8988T (cell line): ENCODE measurements at places on chromosomes 6 and 20.

GRCh38 chr6:82980086-82980485 is 85.6 kb downstream of the UBE3D start:
- DNase-seq = no peak

GRCh38 chr20:46913329-46914044 is 18.8 kb downstream of the EYA2 start:
- no peak for DNase-seq

DNA sequence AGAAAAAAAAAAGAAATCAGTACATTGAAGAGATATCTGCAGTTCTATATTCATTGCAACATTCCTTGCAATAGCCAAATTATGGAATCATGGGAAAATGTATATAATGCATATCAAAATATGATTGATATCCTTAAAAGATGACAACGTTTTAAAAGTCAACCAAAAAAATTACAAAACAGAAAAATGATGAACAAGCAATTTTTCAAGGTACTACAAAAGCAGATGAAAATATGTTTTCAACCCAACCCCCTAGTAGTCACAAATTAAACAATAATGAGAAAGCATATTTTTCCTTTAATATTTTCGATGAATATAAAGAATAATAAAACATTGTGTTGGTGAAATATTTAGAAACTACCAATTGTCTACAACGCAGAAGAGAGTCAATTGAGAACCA is 497.6 kb downstream of the MEI4 start:
- no peak for DNase-seq

DNA sequence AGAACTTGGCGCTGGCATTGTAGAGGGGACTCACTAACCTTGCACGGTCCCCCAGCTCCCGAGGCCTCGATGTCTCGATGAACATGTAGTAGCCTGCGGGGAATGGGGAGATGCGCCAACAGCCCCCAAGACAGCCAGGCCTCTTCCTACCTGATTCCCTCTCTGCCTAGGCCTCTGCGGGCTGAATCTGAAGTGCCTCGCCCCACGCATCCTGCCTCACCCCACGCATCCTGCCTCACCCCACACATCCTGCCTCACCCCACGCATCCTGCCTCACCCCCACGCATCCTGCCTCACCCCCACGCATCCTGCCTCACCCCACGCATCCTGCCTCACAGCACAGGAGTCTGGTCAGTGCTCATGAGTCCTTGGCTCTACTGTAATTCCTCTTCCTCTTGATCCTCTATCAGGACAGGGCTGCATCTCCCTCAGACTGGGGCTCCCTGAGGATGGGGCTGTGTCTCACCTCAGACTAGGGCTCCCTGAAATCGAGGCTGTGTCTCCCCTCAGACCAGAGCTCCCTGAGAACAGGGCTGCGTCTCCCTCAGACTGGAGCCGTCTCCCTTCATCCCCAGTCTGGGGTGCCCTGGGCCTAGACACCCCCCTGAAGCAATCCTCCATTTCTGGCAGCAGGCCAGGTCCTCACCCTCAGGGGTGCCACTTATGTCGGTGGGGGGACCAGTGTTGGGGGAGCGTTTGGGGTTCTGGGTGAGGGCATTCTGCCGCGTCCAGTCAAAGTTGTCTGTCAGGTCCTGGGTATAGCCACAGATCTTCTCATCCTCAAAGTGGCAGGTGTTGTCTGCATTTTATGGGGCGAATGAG is 53.6 kb downstream of the MDGA1 start:
- no peak for DNase-seq

DNA sequence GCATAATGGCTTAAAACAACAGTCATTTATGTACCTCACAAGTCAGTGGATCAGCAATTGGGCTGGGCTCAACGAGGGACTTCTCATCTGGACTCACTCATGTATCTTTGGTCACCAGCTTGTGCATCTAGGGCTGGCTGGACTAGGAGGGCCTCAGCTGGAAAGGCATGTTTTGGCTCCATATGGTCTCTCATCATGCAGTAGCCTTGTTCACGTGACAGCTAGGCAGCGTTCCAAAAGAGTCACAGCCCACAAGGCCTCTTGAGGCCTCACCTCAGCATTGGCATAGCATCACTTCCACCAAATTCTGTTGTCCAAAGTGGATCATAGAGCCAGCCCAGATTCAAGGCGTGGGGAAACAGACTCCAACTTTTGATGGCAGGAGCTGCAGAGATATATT is 110.1 kb downstream of the MAFB start:
- no peak for DNase-seq

DNA sequence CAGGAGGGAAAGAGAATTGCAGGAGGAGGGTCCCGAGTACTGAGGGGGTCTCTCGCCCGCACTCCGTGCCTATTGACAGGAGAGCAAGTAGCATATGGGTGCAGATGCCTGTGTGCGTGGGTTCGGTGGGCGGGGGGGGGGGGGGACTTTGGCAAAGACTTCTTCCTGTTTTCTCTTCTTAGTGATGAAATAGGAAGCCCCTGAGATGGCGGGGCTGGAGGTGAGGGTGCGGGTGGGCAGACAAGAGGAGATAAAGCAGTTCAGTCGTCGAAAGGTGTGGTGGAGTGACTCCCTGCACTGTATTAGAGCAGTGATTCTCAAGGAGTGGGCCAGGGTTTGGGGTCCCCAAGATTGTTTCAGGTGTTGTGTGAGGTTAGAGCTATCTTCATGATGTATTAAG is 3.7 kb downstream of the NAA20 start:
- no peak for DNase-seq

DNA sequence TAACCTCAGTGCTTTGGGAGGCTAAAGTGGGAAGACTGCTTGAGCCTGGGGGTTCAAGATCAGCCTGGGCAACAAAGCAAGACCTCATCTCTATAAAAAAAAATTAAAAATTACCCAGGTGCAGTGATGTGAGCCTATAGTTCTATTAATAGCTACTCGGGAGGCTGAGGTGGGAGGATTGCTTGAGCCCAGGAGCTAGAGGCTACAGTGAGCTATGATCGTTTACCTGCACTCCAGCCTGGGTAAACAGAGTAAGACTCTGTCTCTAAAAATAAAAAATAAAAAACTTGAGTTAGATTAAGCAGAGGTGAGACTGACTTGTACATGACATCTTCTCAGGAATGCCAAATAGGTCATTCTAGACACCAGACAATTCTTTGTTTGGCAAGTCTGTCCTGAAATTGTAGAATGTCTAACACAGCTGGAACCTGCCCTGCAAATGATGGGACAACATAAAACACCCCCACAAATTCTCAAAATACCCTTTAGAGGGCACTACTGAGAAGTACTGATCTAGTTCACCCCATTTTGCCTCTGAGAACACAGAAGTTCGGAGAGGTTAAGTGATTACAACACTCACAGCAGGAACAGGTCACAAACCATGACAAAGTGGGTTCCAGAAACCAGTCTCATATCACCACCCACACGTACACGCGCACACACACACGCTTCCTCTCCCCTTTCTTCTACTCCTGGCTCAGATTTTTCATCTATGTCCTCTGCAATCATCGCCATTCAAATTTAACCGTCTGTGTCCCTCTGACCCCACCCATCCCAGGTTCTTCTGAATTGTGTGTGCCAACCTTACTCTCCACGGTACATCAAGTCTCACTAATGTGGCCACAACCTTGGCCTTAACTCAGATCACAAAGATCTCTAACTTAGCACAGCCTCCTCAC is 38.3 kb downstream of the ARHGAP18 start:
- no peak for DNase-seq

DNA sequence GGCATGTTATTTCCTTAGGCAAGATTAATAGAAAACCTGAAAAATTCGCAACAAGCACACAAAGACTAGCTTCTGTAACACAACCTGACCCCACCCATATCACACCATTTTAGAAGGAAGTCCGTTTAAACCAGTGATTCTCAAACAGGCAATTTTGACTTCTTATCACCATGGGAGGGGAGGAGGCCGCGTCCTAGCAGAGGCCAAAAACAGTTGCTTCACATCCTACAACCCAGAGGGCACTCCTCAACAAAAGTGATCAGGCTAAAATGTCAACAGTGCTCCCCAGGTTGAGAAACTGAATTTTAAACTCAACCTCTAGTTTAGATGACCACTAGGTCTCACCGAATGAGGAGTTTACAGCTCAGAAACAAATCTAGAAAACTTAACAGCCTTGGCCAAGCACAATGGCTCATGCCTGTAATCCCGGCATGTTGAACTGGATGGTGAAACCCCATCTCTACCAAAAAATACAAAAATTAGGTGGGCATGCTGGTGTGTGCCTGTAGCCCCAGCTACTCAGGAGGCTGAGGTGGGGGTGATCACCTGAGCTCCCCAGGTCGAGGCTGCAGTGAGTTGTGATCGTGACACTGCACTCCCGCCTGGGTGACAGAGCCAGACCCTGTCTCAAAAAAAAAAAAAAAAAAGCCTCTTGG is 3.4 kb downstream of the SNX5 start:
- no peak for DNase-seq

DNA sequence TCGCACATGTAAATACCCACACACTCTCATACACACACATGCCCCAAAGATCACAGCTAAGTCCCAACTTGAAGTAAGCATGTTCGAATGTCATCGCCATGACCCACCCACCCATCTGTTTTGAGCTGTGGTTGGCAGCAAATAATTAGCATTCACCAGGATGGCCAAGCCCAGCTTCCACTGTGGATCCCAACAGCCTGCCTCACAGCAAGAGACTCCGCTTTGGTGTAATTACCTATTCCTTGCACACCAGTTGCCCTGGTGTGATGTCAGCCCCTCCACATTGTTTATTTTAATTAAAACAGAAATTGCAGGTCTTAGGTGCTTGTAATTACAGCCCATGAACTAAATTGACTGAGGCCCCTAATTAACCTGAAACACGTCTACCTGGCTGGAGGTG is 81.1 kb downstream of the MAFB start:
- no peak for DNase-seq

DNA sequence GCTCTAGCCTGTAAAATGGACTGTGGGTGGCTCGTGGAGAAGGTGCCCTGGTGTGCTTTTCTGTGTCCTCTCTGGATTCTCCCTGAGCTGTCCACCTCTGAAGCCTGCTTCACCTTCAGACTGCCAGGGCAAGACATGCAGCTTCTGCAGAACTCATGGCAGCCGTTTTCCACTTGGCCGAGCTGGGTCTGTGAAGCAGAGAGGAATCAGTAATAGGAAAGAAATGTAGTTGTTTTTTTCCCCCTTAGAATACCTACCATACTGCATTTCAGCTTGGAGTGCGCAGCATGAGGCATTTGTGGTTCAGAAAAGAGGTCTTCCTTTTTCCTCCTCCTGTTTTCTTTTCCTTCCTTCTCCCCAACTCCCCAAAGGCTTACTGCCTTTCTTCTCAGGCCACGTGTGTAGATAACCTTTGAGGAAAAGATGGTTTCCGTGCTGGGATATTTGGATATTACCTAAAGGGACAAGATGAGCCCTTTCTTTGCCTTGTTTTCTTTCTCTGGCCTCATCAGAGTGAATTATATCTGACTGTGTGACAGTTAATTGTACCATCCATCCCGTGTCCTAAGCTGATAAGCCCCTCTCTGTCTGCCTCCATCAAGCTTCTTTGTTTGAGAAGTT is 39.4 kb downstream of the RREB1 start:
- no peak for DNase-seq

DNA sequence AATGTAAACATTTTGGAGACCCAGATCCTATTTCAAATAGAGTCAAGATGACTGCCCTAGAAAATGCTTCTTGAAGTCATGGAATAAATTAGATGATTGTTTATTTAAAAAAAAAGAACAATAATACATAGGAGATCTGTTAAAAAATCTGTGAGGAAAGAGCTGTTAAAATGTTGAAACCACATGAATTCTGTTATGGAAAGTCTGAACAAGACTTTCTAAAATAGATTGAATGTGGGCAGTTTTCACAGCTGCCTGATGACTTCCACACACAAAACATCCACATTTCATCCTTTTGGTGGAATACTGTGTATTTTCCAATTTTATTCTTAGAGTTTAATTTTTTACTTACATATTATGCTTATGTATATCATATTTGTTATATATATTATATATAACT is 186.1 kb downstream of the LAMA2 start:
- no peak for DNase-seq

DNA sequence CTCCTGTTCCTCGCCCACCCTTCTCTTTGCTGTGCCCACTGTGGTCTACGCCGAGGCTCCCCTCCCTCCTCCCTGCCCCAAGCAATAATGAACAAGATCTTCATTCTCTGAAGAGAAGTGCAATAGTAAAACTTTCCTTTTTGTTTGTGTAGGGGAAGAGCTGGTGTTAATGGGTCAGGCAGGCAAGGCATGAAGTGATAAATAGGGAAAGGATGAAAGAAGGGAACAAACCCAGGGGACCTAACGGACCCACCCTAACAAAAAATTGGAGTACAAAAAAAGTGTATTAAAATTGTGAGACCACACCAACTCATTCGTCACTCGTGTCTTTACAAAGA is 66.9 kb downstream of the ZBTB2 start:
- no peak for DNase-seq

GRCh38 chr6:21679761-21680265 is 86.3 kb downstream of the SOX4 start:
- DNase-seq = no peak

DNA sequence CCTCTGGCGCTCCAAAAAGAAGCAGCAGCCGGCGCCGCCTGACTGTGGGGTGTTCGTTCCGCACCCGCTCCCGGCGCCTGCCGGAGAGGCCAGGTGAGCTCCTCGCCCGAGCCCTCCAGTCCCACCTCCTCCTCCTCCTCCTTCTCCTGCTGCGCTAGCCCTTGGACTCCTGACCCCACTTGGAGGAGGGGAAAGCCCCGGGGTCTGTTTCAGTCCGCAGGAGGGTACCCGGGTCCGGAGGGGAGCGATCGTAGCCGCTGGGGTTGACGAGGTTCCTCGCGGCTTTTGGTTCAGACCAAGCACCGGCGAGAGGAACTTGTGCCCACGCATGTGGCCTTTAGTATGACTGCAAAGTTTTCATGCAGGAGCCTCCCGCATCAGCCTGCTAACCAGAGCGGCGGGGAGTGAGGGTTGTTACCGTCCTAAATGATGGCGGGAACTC is 493 bp downstream of the CRYBG1 start:
- DNase-seq = no peak

- no peak for DNase-seq
These were observed 165.1 kb upstream of the PCSK2 start for GRCh38 chr20:17061715-17062114.

GRCh38 chr20:57577679-57578475 is 17.0 kb downstream of the PCK1 start:
- no peak for DNase-seq

- DNase-seq = no peak
These were observed 93.0 kb upstream of the ELOVL5 start for GRCh38 chr6:53441761-53442160.

DNA sequence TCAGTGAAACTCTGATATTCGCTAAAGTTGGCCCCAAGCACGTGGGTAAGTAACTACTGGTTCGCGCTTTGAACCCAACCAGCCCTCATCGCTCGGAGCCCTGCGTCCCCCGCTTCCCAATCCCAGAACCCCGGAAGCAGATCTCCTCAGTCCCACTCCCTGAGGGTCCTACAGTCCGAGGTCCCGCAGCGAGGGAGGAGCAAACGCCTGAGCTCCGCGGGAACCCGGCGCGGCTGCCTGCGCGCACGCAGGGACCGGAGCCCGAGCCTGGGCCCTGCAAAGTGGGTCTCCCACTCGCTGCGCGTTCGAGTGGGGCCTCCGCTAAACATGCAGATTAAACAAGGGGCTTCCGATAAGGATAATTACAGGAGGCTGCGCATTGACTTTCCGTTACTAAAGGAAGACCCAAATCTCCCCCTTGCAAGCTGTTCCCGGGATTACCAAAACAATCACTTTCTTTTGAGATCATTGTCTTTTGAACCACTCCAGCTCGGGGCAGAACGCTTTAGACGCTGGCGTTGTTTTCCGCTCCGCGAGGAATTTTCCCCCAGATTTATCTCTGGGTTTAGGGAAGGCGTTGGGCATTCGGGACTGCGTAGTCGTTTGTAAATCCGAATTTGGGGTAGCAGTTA is 1.3 kb upstream of the VSX1 start:
- no peak for DNase-seq
